Heart left ventricle (tissue), 16 donors: ENCODE measurements at places on chromosomes 11 and 22. TPM values are rescaled to one million over a fixed set of nuclear protein-coding genes. Genes with fewer than 3 reads are reported as not detected.

DNA sequence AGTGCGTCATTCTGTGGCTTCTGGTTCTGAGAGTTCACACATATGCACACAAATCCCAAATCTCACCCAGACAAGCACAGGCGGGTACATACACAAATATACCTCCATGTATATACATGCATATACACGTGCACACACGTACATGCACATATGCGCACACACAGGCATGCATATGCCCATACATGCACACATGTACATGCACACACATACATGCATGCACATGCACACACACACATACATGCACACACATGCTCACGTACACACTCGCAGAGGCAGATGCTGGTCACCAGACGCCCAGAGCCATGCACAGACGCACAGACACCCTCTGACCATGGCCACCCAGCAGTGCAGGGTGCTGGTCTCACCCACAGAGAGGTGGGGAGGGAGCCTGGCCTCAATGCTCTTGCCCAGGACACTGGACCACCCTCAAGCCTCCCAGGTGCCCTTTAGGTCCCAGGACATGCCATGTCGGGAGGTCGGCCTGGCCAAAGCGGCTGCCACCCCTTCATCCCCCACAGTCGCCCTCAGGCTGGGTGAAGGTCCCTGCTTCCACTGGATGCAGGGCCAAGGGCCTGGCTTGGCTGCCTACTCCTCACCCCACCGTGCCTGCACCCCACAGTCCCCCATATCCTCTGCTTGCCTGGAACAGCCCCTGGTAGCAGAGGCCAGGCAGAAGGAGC, 9.5 kb downstream of the DUSP8 start:
- DNase-seq = no peak

- DNase-seq = peak; percentile 57
Measured at GRCh38 chr11:75441804-75442132, 8.8 kb upstream of the KLHL35 start.

DNA sequence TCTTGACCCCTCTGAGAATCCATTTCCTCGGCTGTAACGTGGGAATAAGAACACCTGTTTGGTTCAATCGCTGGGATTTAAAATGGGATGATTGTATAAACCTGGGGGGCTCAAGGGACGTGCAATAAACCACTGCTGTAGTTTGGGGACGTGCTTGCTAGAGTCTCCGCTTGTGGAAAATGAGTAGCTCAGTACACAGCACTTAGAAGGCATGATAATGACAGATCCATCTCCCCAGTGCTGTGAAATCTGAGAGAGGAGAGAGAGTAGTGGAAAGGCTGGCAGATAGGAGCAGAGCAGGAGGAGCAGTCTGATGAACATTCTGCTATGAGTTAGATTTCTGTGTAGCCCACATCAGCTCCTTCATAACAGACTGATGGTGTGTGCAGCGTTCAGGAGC, 256.5 kb downstream of the MN1 start:
- DNase-seq = no peak

DNA sequence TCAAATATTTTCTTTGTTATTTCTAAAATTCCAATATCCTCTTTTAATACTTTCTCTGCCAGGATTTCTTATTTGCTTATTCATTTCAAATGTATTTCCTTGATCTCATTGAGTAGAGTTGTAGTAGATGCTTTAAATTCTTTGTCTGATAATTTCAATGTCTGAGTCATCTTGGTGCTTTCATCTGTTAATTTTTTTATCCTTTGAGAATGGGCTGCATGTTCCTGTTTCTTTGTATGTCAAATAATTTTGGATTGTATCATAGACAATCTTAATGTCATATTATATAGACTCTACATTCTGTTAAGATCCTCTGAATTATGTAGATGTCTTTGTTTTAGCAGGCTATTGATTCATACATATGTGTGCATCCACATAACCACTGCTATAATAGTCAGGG, 57.5 kb downstream of the MYEOV start:
- DNase-seq = no peak

Gene FIBIN
- total RNA-seq = 7.5 TPM

DNA sequence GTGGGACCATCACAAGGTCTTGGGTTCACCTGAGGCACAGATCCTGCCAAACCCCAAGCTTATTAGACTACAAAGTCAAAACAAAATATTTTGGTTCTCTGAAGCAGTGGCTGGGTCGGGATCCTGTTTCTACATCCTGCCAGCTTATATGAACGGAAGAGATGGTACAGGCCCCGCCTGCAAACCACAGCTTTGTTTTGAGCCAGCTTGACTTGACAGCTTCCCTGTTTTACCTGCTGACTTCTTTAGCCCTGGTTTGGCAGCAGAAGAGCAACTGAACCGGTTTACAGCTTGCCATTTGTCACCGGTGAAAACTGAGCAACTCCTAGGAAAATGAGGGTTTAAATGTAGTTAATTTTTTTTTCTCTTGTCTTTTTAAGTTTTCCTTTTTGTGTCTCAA, 11.4 kb downstream of the PACS1 start:
- peak; percentile 63 for DNase-seq

Gene IGLL5
- total RNA-seq = 2.6 TPM

DNA sequence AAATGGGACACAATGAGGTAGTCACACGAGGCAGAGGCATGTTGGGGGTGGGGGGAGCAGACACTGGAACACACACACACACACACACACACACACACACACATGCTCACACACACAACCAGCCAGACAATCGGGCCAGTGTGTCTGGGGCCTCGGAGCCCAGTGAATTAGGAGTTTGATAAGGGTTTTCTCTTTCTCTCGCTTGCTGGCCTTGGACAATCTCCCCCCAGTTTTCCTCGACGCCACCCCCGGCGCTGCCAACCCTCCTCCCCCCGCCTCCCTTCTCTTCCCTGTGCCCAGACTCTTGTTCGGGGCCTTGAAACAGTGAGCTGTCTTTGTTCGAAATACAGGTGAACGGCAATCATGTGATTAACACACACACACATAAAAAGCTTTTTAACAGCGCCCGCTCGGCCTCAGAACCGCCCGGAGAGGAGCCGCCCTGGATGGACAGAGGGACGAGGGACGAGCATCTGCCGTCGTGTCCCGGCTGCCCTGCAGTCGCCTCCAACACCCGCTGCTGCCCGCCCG, 1.5 kb upstream of the SOX10 start:
- DNase-seq = no peak
